ENCODE measurements at places on chromosomes 1 and 21.

- no peak for DNase-seq
Measured at GRCh38 chr1:175394739-175395138, 202.2 kb upstream of the KIAA0040 start.

DNA sequence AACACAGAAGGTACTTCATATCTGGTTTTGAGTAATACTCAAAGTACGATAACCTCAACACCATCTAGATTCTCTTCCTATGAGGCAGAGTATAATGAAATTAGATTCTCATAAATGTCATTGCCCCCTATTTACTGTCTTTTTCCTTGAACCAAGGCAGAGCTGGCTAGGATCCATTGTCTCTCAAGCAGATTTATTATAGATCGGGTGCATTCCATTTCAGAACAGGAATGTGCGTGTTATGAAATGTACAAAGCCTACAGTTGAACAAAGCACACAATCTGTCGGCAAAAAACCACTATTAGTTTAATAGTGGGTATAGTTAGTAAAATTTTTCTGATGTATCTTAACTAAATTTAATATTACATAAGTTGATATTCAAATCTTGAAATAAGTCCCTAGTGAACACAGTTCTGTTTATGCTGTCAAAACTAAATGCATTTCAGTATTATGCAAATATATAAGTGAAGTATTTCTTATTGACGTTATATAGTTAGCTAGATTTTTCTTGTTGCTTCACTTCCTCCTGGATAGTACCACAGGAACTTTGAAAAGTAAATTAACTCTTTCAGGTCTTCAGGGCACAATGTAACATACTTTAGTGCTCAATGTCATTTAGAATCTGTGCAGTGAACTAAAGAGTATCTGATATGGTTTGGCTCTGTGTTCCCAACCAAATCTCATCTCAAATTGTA is 92.1 kb downstream of the DDAH1 start:
- peak; percentile 77 for DNase-seq

DNA sequence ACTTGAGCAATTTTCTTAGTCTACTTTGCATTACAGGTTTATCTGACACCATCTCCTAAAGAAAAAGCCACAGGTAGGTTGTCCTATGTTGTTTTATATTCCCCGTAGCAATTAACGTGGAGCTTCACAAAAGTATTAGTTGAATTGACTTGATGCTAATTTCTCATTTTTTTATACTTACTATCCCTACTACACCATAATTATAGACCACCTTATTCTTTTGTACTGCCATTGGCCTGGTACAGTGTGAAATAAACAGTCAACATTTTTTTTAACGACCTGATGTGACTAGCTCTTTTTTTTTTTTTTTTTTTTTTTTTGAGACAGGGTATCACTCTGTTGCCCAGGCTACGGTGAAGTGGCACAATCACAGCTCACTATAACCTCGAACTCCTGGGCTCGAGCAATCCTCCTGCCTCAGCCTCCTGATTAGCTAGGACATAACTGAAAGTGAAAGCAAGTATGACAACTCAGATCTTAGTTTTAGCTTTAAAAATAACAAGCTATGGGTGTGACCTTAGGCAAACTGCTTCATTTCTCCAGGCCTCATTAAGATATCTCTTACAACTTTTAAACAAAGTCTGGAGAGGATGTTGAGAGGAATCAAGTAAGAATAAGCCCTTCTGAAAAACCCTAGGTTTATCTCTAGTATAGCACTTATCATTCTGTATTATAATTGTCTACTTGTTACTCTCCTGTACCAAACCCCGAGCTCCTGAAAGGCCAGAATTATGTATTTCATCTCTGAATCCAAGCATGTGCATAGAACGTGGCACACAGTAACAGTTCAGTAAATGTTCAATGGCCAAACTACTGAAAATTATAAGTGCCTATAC is 49.5 kb downstream of the LUZP1 start:
- no peak for DNase-seq

DNA sequence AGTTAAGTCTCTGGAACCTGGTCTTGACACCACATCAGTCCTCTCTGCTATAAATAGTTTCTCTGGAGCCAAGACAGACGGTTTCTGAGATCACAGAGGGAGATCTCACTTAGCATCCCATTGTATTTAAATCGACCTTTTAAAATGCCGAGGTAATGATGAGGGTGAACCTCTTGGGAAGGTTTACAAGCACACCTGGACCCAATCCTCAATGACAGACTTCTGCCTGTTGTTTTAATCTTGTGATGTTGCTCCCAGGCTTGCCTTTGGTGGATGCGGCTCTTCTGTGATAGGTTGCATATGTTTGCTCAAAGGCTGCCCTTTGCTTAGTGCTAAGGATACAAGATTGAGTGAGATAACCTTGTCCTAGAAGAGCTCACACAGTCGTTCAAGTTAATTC is 104.6 kb upstream of the L1TD1 start:
- no peak for DNase-seq

GRCh38 chr1:7432900-7433380 is 338.2 kb upstream of the VAMP3 start:
- DNase-seq: no peak

- no peak for DNase-seq
Measured at GRCh38 chr1:115238336-115239147, 99.5 kb downstream of the NGF start.

DNA sequence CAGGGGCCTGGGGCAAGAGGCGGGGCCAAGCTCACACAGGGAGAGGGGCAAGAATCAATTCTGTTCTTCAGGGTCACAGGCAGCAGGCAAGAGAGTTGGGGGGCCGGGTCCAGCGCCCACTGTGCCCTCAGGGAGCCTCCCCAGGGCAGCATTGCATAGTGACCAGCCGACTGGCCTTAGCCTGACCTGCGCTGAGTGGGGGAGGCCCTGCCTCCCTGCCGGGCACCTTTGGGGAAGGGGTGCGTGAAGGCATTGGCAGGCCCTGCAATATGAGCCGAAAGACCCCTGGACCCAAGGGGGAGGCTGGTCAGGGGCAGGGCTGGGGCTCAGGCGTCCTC is 12.2 kb downstream of the SCNN1D start:
- no peak for DNase-seq

DNA sequence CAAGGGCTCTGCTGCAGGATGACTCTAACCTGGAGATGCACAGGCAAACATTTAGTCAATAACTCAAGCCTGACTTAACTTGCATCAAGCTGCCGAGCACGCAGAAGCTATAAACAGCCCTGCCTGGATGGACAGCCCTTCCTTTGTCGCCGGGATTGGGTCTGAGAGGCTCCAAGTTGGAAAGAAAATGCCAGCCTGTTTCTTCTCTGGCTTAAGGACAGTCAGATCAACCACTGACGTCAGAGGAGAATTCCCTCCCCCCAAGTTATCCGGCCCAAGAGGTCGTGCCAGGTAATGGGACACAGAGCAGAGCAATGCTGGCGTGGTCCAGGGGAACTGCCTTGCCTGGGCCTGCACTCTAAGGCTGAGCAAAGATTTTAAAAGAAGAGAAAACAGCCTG is 27.1 kb upstream of the LRRC38 start:
- DNase-seq: no peak

GRCh38 chr1:233166896-233167295 is 128.6 kb downstream of the PCNX2 start:
- no peak for DNase-seq

DNA sequence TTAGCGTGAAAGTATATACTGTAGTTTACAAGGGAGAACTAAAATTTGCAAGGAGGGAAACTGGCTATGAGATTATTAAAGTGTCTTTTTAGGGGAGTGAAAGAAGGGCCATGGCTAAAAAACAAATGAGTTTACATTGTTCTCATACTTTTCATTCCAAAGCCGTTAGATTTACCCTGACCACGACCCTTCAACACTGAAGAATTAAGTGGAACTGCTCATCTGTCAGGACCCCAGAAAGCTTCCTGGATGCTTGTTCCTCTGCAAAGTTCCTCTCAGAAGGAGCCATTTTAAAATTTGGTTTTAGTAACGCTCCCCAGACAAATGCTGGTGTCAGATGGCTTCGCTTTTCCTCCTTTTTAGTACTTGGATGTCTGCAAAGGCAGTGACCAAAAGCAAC is 82.7 kb upstream of the ZBTB18 start:
- peak; percentile 85 for DNase-seq

DNA sequence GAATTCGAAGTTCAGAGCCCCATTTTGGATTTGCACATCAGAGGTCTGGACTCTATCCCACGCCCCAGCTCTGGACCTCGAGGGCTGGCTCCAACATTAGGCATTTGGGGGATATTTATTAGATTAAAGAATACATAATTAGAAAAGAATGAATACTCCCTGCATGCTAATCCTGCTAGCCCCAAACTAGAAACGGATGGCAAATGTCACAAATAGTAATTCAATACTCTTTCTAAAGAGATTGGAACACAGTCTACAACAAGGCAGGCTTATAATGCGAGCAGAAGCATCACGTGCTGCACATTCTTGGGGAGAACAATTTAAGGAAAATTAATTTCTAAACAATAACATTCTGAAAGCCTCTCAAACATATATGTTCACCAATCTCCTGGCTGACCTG is 27.7 kb upstream of the RAP1A start:
- DNase-seq: no peak
